ENCODE measurements at places on chromosomes 11 and 22. TPM values are rescaled to one million over a fixed set of nuclear protein-coding genes. Genes with fewer than 3 reads are reported as not detected.

GRCh38 chr11:80297858-80298632 lies 857.2 kb upstream of the TENM4 start:
- no peak for DNase-seq

DNA sequence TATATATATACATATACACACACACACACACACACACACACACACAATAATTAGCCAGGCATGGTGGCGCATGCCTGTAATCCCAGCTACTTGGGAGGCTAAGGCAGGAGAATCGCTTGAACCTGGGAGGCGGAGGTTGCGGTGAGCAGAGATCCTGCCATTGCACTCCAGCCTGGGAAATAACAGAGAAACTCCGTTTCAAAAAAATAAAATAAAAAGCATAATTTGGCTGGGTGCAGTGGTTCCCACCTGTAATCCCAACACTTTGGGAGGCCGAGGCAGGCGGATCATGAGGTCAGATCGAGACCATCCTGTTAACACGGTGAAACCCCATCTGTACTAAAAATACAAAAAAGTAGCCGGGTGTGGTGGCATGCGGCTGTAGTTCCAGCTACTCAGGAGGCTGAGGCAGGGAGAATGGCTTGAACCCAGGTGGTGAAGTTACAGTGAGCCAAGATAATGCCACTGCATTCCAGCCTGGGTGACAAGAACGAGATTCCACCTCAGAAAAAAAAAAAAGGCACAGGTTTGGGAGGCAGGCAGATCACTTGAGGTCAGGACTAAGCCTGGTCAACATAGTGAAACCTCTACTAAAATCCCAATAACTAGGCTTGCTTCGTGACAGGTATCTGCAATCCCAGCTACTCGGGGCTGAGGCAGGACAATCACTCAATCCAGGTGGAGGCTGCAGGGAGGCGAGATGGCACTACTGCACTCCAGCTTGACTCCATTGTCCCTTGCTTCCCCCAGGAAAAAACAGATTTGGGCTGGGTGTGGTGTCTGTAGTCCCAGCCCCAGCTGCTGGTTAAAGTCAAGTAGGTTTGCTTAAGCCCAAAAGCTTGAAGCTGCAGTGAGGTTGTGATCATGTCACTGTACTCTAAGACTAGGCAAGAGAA lies 11.8 kb upstream of the WDR74 start:
- no peak for DNase-seq

- DNase-seq = no peak
Observed at GRCh38 chr22:32754413-32755041, 47.0 kb upstream of the TIMP3 start.

Gene ZNF70
- 6.1 TPM for total RNA-seq

DNA sequence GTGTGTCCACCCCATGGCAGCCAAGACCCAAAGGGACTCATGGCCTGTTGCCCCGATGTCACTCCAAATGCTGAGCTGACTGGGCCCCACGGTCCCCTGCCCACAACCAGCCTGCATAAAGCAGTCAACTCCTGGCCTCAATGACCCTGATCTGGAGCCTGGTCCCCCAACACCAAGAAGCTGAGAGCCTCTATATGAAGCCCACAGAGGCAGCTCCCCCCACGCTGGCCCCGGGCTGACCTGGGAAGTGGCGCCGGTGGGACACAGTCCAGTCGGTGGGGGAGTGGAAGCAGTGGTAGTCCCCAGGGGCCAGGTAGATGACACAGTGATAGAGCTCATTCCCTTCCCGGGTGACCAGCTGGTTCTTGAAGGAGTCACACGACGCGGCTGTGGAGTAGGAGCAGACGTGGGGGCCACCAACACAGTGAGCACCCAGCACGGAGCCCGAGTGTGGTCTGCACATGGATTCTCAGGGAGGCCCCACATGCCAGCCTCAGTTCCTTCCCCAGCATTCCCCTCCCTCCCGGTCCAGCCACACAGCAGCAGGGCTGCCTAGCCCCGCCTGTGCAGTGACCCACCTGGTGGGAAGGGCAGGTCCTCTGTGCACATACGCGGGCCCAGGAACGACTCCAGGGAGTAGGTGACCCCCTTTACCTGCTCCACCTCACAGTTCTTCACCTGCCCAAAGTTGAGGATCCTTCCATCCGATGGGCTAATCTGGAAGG lies 41.1 kb downstream of the PISD start:
- DNase-seq = no peak

Gene RAG1
- total RNA-seq = 0.78 TPM

DNA sequence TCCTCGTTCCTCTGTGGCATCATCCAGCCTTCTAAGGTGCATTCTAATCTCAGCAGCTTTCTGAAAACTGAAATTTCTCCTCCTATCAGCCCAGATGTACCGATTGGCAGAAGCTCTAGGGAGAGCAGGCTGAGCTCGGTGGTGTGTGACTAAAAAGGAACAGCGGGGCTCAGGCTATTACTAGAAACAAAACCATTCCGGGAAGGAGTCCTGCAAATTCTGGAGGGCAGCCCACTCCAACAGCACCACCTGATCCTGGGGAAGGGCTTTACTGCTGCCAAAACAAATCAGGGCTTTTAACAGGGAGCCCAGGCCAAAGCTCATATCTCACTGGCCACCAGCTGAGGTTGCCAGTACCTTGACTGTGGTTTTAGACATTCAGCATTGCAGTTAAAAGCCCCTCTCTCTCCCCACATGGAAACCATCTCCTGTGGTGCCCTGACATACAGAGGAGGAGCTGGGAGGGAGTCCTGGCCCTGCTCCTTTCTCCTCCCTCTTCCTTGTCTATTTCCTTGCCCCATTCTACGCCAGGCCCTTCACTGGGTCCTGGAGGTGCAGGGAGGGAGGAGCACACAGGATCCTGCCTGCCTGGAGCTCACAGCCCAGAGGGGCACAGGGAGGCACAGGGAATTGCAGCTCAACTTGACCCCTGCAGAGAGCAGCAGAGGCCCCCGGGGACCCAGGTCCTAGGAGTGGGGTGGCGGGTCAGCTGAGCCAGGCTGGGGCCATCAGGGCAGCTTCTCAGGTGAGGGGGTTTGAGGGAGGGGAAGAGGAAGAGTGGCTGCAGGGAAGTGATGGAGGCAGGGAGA lies 889 bp downstream of the PLAAT4 start:
- peak; percentile 73 for DNase-seq

DNA sequence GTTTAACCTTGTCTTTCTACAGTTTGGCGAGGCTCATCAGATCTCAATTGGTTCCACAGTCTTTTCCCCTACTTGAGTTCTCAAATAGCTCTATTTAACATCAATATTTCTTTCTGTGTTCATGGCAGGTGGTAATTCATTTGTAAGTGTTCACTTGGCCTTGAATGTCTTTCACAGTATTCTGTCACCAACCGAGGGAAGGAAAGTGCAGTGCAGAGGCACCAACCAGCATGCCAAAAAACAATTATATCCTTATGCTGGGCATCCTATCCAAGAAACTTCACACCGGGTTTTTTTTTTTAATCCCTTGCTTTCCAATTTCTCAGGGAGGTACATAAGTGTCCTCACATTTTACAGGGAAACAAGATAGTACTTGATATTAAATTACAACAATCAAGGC lies 55.0 kb upstream of the ZC3H12C start:
- no peak for DNase-seq

GRCh38 chr11:121250843-121251242 lies 41.7 kb upstream of the SC5D start:
- no peak for DNase-seq

Gene DERL3
- 3.8 TPM for total RNA-seq

Gene GRK3
- 26.0 TPM for total RNA-seq

GRCh38 chr11:30991376-30991775 lies 378.2 kb downstream of the DCDC1 start:
- DNase-seq = no peak

Gene SLC29A2
- total RNA-seq = 14.2 TPM

DNA sequence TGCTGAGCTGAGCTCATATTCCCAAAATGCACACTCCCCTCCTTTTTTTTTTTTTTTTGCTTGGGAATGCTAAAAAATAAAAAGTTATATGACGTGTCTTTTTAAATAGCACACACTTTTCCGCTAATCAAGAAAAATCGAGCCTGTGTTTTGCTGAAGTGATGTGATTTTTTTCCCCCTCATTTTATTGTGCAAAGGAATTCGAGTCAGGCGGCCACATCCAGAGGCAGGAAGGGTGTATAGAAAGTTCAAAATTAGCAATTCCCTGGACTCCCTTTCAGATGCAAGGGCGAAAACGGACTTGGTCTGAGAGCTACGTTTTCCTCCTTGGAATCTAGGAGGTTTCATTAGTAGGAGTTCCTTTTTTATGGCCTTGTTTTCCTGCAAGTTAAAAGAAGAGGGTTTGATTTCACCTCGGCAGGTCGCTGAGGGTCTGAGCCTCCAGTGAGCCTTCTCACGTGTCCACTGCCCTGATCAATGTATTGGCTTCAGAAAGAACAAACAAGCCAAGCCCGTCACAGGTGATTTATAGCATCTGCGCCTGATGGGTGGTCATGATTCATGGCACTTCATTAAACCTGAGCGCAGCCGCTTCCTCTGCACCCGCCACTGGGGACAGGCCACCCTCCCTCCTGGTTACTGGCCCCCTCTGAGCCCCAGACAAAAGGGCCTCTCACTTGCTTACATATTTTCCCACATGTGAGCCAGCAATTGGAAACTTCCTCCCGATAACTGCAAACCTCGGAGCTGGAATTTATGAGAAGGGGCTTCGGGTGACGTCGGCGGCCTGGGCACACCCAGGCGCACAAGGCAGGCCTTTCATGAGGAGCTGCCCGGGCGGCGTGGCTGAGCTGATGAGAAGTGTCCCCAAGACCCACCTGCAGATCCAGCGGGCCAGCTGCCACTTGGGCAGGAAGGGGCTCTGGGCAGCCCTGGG lies 64.4 kb upstream of the LINC01488 start:
- DNase-seq = peak; percentile 51

DNA sequence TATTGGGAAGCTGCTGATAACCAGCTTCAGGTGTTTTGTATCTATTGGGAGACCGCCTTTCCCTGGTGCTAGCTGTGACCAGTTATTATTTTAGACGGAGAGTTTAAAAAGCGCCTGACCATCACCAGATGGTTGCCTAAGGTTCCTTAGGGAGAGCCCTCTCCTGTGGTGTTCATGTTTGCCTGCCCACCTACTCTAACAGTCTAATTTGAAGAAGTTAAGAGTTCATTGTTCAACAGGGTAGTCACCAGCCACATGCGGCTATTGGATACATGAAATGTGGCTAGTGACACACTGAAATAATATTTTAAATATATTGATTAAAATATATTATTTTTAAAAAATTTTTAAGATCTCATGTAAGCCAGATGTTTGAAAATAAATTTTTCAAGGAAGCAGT lies 71.3 kb upstream of the SLN start:
- no peak for DNase-seq

Gene PPP1R14B
- 76.5 TPM for total RNA-seq

DNA sequence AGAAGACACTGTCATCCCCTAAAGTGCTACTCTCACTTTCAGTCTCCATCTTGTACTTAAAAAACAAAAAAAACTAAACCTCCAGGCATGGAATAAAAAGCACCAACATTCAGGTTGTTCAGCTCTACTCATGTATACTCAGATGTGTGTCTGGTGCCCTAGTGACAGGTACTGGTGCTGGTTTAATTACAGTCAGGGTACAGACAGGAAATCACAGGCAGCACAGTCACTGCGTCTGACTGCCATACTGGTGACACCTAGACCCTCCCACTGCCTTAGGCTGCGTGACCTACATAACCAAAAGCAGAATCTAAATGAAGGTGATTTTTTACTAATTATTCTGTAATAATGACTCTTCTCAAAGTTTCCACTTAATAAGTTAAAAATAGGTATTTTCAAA lies at the start of gene ARHGAP32:
Gene ARHGAP32 (minus strand): TSS at position 176 of the 400 bp plus-strand sequence. CDS start 127 bp downstream, at position 49.
- no peak for DNase-seq

Gene ACR
- total RNA-seq = 4.5 TPM

Measured in upper lobe of right lung (tissue), 1 donor.